ENCODE measurements at places on chromosomes 13 and 19.

DNA sequence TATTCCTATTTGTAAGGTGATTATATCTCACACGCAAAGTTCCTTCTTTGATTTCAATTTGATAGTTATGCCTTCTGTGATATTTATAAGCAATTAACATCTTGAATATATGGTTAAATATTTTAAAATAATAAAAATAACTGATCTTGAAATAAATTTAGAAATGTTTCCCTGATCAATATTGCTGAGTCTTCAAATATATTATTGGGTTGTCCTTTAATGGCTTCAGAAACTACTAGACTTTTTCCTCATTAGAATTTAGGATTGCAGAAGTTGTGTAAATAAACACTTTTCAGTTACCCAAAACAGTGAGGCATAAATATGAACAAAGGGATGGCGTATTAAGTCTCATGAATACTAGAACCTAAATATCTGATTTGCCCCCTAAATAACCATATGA, 252.3 kb upstream of the PRR20A start:
- no peak for DNase-seq

- DNase-seq: peak; percentile 69
Measured at GRCh38 chr19:50461066-50461875, 15.0 kb upstream of the EMC10 start.

GRCh38 chr19:14198384-14199376, 7.3 kb downstream of the ADGRL1 start:
- DNase-seq: no peak

DNA sequence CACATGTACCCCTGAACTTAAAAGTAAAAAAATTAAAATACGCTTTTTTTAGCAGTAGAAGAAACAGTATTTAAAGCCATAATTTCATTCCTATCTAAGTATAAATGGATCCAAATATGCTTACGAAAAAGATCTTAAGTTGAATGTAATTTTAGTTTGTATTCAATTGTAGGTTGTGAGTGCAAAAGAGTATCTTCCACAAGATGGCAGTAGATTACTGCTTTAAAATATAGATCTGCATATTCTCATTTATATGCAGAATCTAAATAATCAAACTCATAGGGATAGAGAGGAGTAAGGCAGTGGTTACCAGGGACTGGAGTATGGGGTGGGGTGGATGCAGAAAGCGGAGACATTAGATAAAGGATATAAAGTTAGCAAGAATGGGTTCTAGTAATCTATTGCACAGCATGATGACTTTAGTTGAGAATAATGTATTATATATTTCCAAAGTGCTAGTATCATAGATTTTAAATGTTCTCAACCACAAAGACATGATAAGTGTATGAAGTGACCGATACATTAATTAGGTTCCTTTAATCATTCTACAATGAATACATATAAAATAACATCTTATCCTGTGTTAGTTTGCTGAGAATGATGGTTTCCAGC, 14.2 kb downstream of the OR7A17 start:
- DNase-seq: no peak

- no peak for DNase-seq
Measured at GRCh38 chr13:32017474-32017873, 14.1 kb upstream of the FRY start.

GRCh38 chr13:49367640-49368422, 76.0 kb downstream of the CAB39L start:
- no peak for DNase-seq

- no peak for DNase-seq
Measured at GRCh38 chr19:55276720-55277430, 3.0 kb downstream of the HSPBP1 start.

GRCh38 chr13:67619351-67619994, 389.3 kb upstream of the PCDH9 start:
- no peak for DNase-seq

GRCh38 chr13:63902141-63902540, 2486.5 kb upstream of the PCDH20 start:
- no peak for DNase-seq

- no peak for DNase-seq
Measured at GRCh38 chr19:19485998-19486290, 29.4 kb downstream of the TSSK6 start.

DNA sequence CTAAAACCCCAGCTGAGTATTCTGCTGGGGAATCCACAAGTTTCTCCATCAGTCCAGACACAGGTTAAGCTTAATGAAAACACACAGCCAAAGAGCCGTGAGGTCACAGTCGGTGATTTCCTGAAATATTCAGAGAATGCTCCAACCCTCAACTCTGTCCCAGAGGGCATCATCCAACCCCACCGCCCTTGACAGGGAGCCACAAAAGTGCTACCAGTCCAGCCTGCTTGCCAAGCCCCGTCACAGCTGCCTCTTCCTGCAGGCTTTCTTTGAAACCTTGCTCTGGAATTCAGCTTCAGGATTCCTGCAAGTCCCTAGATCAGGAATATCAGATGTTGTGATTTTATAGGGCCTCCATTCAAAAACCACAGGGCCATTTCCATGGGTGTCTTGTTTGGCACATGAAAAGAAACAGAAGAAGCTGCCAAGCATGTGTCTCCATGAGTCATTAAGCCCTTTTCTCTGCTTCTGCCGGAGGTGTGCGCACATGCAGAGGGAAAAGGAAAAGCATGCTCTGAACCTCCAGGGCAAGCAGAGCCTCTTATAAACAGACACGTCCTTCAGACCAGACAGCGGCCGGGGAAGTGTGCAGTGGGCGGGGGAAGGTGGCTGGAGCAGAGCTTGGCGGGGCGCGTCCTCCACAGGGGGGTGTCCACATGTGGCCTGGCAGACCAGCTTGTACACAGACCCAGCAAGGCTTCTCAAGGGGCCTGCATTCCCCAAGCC, 164.7 kb downstream of the KATNAL1 start:
- DNase-seq: no peak

- DNase-seq: no peak
Measured at GRCh38 chr13:29435125-29435911, 160.2 kb downstream of the SLC7A1 start.

DNA sequence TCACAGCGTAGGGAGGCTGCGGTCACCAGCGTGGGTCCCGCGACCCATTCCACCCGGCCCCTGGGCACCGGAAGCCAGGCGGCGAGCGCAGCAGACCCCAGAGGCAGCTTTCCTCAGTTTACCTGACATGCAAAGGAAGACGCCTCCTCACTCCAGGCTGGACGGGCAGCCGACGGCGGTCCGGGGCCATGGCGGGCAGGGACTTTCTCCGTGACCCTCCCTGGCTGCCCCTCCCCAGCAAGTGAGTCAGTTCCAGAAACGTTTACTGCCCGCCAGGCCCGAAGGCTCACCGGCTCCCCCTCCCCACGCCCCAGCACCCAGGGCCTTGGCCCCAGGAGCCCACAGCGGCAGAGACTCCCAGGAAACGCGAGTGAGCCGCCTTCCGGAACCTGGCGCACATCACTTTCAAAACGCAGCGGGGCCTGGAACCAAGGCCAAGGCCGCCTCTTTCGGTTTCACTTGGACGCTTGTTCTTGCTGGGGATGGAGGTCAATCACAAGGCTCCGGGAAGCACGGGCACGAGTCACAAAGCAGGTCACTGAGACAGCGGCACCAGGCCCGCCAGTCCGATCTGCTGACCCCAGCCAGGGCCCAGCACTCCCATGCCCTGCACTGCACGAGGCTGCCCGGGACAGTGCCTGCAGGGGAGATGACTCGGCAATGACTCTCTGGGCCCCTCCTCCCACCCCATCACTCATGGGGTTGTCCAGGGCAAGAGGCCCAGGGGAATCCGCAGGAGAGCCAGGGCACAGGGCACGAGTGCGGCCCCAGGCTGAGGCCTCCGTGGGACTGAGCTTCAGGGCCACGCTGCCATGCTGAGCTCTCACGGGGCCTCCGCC, 5.3 kb downstream of the SBNO2 start:
- no peak for DNase-seq

GRCh38 chr13:73910733-73911132, 223.5 kb downstream of the KLF12 start:
- no peak for DNase-seq

DNA sequence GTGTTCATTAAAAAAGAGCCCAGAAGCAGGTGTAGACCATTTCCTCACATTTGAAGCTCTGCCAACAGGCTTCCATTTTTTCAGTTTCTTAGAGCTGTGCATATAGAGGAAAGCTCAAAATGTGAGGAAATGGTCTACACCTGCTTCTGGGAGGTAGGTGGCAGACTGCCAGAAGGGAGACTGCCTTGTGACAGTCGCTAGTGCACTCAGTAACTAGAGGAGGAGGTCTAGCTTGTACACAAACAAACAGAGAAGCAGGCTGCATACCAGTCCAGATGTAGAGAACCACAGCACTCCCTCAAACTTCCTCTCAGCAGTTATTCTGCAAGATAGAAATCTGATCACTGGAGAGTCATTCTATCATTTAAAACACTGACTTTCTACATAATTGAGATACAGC, 800.2 kb downstream of the EFNB2 start:
- DNase-seq: no peak

- DNase-seq: no peak
Measured at GRCh38 chr13:60335531-60335930, 61.5 kb upstream of the TDRD3 start.

- DNase-seq: no peak
Measured at GRCh38 chr13:33728271-33729037, 89.5 kb upstream of the RFC3 start.

DNA sequence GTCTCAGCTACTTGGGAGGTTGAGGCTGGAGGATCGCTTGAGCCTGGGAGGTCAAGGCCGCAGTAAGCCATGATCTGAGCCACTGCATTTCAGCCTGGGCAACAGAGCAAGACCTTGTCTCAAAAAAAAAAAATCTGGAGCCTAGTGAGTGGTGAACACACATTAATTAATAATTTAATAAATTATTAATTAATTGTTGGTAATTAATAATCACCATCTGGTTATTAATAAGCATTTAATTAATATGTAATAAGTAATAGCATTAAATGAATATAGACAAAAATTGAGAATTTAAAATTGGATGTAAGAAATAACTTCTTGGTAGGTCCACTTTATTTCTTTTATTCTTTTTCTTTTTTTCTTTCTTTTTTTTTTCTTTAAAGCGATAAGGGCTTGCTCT, 31.9 kb upstream of the CEBPA start:
- no peak for DNase-seq

DNA sequence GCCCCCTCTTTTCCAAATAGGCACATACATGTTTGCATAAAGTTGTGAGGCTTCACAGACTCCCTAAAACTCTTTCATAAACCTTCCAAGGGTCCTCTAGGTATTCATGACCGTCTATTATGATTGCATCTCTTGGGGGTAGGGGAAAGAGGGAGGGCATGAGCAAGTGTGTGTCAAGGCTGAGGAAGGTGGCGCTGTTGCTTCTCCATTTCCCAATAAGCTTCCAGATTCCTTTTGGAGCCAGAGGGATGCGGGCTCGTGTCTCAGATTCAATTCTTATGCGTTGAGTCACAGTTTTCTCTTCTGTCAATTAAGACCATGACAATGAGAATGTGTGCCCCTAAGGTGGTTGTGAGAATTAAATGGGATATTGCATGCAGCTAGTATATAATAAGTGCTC, 51.0 kb upstream of the CYP2A7 start:
- DNase-seq: no peak

DNA sequence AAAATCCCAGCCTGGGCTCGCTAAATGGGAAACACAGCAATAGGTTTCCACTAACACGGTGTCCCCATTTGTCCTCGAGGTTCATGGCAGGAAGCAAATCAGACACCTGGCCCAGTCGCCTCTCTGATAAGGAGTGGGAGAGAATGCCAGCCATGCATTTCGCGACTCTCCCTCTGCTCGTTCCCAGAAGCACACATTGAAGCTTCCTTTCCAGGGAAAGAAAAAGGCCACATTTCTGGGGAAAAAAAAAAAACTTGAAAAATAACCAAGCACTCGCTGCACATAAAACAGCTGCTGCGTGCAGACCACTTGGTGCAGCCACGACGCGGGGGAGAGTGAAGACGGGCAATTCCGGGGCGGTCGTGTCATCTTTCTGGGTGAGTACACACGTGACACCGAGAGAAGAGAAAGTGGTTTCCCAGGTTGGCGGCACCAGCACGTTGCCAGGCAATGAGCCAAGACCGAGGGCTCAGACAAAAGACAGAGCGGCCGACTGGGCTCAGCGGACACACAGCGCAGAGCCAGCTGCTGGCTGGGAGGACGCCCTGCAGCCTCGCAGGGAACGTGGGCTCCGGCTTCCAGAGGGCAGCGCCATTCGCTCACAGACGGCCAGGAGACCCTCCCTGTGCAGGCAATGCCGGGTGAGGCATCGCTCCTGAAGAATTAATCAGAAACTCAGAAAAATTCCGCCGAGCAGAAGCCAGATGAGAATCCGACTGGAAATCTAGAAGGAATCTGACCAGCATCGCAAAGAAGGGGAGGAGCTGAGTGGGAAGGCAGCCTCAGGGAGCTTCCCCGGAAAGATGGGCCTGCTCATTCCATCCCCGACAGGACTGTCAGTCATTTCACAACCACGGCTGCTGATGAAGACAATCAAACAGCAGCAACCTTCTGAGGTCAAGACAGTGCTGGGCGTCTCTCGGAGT, 83.2 kb upstream of the IRS2 start:
- DNase-seq: peak; percentile 17

DNA sequence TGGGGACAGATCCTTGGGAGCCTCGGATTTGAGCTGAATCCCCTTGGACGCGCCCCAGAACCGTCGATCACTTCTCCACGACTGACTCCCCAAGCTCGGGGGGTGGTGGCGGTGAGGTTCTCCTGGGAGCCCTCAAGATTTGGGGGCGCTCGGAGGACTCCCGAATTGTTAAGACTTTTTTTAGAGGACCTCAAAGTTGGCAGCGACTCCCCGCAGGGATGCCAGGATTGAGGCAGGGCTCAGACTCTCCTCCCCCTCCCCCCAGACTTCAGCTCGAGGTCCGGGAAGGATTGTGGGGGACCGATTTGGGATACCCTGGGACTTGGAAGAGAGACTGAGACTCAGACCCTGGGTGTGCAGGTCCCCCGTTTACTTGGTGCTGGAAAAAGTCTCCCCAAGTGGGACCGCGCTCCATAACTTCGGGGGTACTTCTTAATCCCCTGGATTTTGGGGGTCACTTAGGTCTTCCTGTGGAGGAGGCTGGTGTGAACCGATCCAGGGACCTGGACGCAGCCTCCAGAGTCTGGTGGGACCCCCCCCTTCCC, 665 bp downstream of the VASP start:
- DNase-seq: no peak

DNA sequence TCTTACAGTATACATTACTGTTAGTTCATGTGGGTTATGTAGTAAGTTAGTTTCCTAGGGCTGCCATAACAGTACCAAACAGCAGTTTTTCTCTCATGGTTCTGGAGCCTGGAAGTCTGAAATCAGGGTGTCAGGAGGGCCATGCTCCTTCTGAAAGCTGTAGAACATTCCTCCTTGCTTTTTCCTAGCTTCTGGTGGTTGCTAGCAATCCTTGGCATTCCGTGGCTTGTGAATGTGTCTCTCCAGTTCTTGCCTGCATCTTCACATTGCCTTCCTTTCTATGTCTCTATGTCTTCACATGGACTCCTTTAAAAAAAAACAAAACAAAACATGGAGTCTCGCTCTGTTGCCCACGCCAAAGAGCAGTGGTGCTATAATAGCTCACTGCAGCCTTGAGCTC, 95.4 kb downstream of the WDFY2 start:
- no peak for DNase-seq

All from activated CD4-positive, alpha-beta T cell treated with anti-CD3 and anti-CD28 coated beads, Interleukin-2, amount 10 ng/mL, durations not matched to agents 7 days and 5 days (primary cell).